COLO829 (cell line): ENCODE measurements at places on chromosomes 5 and 9.

- no peak for DNase-seq
Measured at GRCh38 chr5:1118231-1118698, 6.4 kb upstream of the SLC12A7 start.

DNA sequence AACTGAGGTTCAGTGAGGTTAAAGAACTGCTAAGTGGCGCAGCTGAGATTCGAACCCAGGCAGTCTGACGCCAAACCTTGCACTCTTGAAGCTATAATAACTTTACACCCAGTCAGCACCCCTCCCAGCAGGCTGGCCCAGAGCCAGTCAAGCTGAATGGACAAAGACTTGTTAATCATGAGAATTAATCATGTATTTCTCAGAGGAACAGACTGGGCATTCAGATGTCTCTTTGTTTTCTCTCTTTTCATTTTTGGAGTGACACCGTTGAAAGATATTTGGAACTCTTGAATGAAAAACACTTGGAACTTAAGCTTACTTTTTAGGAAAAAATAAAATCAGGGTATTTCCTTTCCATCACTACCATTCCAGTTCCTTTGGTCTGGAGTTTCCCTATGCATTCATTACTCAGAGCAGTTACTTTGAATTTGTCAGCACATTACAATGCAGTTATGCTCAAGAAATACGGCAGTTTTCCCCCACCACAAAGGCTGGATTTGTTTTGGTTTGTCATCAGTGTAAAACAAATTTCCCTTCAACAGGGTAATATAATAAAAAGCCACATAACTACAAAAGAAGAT, 22.6 kb upstream of the MAMDC2 start:
- DNase-seq, result peak; percentile 92

- DNase-seq, result no peak
Measured at GRCh38 chr9:88023001-88023400, 48.7 kb upstream of the CDK20 start.

DNA sequence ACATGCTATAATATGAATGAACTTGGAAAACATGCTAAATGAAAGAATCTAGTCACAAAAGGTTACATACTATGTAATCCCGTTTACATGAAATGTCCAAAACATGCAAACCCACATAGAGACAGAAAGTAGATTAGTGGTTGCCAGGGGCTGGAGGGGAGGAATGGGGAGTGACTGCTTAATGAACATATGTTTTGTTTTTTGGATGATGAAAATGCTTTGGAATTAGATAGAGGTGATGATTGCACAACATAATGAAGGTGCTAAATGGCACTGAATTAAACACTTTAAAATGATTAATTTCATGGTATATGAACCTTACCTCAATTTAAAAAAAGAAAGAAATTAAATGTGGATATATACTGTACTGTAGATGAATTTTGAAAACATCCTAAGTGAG, 17.6 kb upstream of the NDFIP1 start:
- no peak for DNase-seq

DNA sequence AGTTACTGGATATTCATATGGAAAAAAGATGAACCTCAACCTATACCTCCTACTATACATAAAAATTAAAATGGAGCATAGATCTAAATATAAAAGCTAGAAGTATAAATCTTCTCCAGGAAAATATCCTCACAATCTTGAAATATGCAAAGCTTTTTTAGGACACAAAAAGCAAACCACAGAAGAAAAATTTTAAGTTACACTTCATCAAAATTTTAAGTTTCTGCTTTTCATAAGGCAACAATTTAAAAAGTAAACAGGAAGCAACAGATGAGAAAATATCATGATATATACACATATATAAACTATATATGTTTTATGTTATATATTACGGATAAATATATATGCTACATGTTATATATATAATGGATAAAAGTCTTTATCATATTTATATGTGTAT, 157.5 kb downstream of the ADAMTS6 start:
- DNase-seq, result no peak

- peak; percentile 33 for DNase-seq
Measured at GRCh38 chr5:151721087-151721646, 34.5 kb upstream of the SPARC start.
